NCI-H1092 (cell line): ENCODE measurements at places on chromosomes 3 and 15.

DNA sequence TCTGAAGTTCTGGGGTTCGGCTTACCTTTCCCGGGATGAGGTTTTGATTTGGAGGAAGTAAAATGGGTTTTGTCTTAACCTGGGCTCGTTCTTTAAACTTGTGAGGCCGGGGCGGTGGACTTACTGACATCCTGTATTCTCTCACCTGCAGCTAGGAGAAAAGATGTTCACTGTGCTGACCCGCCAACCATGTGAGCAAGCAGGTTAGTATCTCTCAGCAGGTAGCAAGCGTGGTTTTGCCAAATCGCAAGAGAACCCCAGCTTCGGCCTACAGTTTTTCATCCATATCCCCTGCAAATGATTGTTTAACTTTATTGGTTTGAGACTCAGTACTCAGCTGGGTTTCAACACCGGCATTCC is 891 bp downstream of the ENTPD3 start:
- DNase-seq: no peak

GRCh38 chr3:121981473-121981872 is 40.6 kb downstream of the ILDR1 start:
- no peak for DNase-seq

GRCh38 chr15:37416103-37416502 is 315.8 kb upstream of the MEIS2 start:
- DNase-seq: no peak

DNA sequence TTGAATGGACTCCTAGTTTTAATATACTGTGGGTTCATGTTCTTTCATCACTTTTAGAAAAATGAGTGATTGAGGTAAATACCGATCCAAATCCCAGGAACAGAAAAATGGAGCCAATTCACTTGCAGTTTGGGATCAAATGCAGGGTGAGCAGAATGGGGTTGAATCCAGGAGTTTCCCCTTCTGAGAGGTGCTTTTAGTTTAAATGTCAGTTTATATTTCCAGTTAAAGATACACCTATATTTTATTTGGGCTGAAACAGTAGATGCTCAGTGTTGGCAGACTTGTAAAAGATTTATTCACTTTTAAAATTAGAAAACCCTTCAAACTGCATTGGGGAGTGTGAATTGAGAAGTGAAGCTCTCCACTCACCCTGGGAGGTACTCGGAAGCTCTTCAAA is 2.6 kb downstream of the TRIM71 start:
- DNase-seq: no peak

- DNase-seq: no peak
Measured at GRCh38 chr3:172057624-172058327, 18.4 kb downstream of the FNDC3B start.

DNA sequence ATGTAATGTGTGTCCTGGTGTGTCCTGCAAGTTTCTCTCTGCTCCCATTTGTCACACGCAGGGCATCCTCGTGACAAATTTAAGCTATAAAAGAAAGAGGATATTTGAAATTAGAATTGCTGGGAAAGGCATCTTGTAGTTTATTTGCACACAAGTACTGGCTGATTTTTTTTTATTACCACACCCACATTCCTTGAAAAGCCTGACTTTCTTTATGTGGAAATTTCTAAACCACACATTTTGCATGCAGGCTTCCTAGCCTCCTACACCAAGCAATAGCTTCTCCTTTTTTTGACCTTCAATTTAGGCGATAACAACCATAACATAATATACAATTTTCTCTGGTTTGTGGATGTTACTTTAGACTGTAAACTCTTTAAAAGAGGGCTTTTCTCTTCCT is 126.1 kb downstream of the SERPINI1 start:
- DNase-seq: no peak

DNA sequence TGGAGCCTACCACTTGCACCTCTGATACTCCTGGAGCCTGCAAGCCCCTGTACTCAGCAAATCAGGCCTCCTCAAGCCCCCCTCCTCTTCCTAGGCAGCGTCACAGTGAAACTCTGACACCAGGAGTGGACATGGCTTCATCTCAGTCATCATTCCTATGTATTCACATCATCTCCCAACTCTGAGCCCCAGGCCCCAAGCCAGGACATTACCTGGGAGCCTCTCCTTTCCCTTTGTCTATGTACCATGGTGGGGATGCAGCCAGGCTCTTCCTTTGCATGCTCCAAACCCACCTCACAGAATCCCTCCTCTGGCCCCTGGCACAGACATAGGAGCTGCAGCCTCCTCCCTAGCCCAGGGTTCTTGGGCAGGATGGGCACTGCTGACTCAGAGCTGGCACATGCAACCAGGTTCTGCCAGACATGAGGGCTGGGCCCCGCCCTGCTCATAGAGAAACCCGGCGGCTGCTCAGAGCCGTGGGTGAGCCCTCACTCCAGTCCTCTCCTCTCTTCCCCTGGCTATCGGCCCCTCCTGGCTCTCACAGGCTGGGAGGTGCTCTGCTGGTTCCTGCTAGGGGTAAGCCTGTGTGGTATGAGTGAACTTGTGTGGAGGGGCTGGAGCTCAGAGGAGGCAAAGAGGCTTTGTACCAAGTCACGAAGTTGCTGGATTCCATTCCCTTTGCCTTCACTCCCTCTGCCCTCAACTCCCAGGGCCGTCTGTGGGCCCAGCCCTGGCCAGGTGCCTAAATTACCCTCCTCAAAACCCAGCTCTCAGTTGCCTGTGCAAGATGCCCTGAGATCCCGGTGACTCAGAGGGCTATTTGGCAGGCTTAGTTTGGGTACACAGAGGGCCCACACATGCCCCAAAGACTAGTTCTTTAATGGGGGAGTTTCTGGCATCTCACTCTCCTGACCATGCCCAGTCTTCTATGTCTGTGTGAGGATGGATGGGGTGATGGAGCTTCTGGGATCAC is 1.9 kb upstream of the PLCD1 start:
- DNase-seq: no peak

DNA sequence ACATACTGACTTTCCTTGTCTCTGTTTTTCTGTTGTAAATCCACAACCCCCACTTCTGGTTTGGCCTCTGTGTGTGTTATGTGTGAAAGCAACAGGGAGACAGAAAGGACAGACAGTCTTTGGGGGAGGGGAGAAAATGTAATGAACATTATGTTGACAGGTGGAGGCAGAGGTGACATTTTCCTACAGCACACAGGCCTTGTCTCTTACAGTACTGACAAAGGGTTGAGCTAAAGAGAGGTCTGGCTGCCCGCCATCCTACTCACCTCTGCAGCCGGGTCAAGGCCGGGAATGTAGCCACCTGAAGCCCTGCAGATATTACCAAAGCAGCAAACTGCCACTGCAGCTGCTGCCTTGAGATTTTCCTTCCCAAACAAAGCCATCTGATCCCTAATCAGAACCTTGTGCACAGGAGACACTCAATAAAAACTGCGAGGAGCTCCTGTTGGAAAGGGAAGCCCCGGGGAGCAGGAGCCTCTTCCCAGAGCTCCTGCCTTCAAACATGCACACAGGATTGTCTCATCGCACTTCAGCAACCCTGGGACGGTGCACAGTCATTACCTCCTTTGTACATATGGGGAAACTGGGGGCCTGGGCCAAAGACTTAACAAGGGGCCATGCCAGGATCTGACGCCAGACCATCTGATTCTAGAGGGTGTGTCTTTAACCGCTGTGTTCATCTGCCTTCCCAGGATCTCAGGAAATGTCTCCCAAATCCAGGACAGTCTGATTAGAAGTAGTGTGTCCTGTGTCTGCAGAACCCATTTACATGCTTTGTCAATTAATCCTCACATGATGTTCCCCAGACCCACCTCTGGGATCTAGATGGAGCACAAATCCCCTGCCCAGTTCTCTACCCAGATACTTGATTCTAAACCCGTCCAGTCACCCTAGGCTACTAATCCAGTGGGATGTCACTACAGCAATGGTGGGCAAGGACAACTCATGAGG is 14.2 kb downstream of the MYO5C start:
- DNase-seq: no peak

GRCh38 chr15:93987068-93987467 is 244.3 kb upstream of the MCTP2 start:
- DNase-seq: no peak
